ENCODE measurements at places on chromosomes 3 and 15. TPM values are rescaled to one million over a fixed set of nuclear protein-coding genes. Genes with fewer than 3 reads are reported as not detected.

IQCF5 gene
- total RNA-seq: not detected

CPN2 gene
- total RNA-seq: not detected

CEP19 gene
- total RNA-seq: 0.64 TPM

PIGZ gene
- total RNA-seq: 0.29 TPM

GUCA1C gene
- not detected for total RNA-seq

DUOXA1 gene
- total RNA-seq: not detected

CYP1A2 gene
- total RNA-seq: not detected

MOBP gene
- not detected for total RNA-seq

C2CD4A gene
- total RNA-seq: not detected

RTP4 gene
- 0.90 TPM for total RNA-seq

LINS1 gene
- total RNA-seq: 6.0 TPM

RYR3 gene
- total RNA-seq: not detected

GOLGA8M gene
- total RNA-seq: 0.08 TPM

TEX9 gene
- total RNA-seq: 5.2 TPM

GOLGA8R gene
- 0.19 TPM for total RNA-seq

FRMD4B gene
- 25.4 TPM for total RNA-seq

LEKR1 gene
- total RNA-seq: 1.2 TPM

ZNF502 gene
- 3.0 TPM for total RNA-seq

GPR87 gene
- not detected for total RNA-seq

PXYLP1 gene
- total RNA-seq: 28.9 TPM

TMC3 gene
- not detected for total RNA-seq

SLC25A26 gene
- total RNA-seq: 30.8 TPM

UMPS gene
- 62.5 TPM for total RNA-seq

CFAP100 gene
- total RNA-seq: not detected

TIMP4 gene
- not detected for total RNA-seq

SH2D7 gene
- not detected for total RNA-seq

GATM gene
- 1.3 TPM for total RNA-seq

ACP3 gene
- 0.24 TPM for total RNA-seq

PLOD2 gene
- total RNA-seq: 31.4 TPM

GHRL gene
- total RNA-seq: 1.8 TPM

RGMA gene
- total RNA-seq: 1.8 TPM

CD200R1 gene
- 0.05 TPM for total RNA-seq

ABHD17C gene
- 18.9 TPM for total RNA-seq

SPINT1 gene
- total RNA-seq: 1.6 TPM

DGKG gene
- total RNA-seq: 5.4 TPM

FOXP1 gene
- total RNA-seq: 13.6 TPM

TMEM158 gene
- total RNA-seq: 17.2 TPM

CHRM5 gene
- total RNA-seq: not detected

ELL3 gene
- total RNA-seq: 1.2 TPM

ZNF860 gene
- total RNA-seq: 3.6 TPM

GOLGA6L7 gene
- not detected for total RNA-seq

ICE2 gene
- 23.5 TPM for total RNA-seq

DCBLD2 gene
- 288 TPM for total RNA-seq

ROBO2 gene
- 2.7 TPM for total RNA-seq

DNAJB11 gene
- total RNA-seq: 58.1 TPM

All from A375 (cell line).